ENCODE measurements at places on chromosomes 5 and 9. TPM values are rescaled to one million over a fixed set of nuclear protein-coding genes. Genes with fewer than 3 reads are reported as not detected.

The SPINK7 gene
- polyA plus RNA-seq, result not detected

The LAMC3 gene
- not detected for polyA plus RNA-seq

The PCDHAC2 gene
- polyA plus RNA-seq, result not detected

The DDX4 gene
- polyA plus RNA-seq, result not detected

The UIMC1 gene
- polyA plus RNA-seq, result 37.3 TPM

The ACOT12 gene
- not detected for polyA plus RNA-seq

The GABRG2 gene
- not detected for polyA plus RNA-seq

The FYB1 gene
- polyA plus RNA-seq, result 11.6 TPM
